ENCODE measurements at places on chromosomes 3 and 15.
A peak's percentile ranks its signal among the peaks of the same experiment; 100 is the strongest.

GRCh38 chr15:44633603-44634002 is 29.9 kb downstream of the SPG11 start:
- DNase-seq = no peak

- DNase-seq = no peak
These were observed 46.9 kb downstream of the NOX5 start for GRCh38 chr15:69061414-69061842.

- no peak for DNase-seq
These were observed 5.5 kb downstream of the TM2D3 start for GRCh38 chr15:101646672-101647071.

DNA sequence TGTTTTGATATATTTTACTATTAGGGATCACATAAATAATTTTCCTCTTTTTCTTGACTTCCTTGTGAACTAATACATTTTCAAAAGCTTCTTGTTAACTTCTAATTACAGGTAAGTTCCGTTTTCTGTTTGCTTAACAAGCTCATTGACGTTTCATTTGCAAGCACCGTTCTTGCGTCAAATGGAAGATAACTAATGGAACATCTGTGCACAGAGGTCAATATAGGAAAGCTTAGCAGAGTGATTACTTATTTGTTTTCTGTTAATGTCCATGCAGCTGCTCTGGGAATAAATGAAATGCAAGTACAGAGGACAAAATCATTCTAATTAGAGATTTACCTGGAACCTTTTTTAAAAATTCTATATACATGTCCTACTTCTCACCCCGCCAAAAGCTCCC is 115.5 kb upstream of the C2CD4B start:
- no peak for DNase-seq

- DNase-seq = no peak
These were observed 46.1 kb downstream of the AMOTL2 start for GRCh38 chr3:134328147-134328591.

- DNase-seq = no peak
These were observed 933 bp upstream of the APEH start for GRCh38 chr3:49673121-49673714.

DNA sequence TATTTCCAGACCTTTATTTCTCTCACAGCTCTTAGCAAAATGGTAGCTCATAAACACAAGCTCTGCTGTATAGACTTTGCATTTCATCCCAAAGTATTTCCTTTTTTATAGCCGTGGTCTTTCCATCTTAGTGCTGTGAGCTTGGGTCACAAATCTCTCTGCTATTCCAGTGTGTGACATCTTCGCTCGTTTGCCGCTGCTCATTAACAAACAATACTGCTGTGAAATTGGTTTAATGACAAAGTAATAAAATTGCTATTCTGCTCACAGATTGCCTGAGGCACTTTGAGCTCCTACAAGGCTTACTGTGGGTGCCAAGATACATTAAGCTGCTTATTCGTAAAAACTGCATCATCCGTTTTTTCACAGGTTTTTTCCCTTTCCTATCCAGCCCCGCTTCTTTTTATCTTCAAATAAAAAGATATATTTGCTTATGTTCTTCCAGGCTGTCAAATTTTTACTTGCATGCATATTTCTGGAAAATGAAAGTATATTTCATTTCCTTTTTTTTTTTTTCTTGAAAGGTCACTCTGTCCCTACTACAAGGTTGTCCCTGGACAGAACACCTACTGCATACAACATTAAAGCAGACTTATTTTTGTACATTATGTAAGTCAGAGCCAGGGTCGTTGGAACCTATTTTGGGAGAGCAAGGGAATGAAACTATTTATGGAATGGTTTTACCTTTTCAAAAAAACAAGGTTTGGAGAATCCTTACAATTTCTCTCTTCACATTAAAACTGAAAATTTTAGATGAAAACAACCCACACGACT is 174.5 kb downstream of the MEIS2 start:
- DNase-seq = peak; percentile 90

DNA sequence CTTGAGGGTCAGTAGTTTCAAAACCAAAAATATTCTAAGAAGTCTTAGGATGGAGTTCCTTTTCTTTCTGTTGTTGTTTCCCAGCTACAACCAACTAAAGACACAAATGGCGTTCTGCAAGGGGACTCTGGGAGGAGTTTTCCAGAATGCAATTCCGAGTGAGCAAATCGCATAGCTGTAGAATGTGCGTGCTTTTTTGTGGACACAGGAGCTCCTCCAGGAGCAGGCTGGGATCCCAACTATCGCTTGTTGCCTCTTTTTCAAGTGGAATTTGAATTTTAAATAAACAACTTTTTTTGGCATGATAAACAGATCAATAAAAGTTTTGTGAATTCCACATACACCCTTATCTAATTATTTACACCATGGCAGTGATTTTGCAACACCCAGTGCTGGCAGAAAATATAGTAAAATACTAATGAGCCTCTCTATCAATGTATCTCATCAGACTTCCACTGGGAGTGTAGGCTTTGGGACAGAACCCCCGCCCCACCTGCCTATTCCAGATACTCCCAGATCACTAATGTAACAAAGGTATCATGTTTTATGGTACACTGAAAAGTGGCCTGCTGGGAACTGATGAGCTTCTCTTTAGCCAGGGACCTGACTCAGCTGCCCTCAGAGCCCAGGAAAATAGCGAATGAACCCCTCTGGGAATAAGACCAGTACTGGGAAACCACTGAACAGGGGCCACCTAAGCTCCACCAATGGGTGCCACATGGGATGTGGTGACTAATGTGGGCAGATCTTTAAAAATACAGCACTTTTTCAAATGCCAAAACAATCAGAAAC is 66.4 kb downstream of the LMCD1 start:
- DNase-seq = no peak

DNA sequence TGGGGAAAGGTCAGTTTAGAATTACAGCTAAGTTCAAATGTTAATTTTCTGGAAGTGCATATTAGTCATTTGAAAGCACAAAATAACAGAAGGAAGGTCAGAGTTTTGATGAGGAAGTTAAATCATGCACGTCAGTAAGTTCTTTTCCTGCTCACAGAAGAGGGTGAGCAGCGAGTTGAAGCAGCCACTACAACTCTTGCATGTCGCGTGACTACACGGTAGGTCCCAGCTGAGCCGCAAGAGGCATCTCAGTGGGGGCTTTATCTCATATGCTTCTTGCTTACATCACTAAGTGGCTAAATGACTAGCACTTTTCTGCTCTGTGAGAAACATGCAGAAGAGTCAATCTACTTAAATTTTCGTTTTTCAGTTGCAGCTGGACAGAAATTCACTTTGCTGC is 21.3 kb upstream of the SEC62 start:
- DNase-seq = no peak

- DNase-seq = no peak
These were observed 132.2 kb downstream of the TMCO5A start for GRCh38 chr15:38066612-38067011.

DNA sequence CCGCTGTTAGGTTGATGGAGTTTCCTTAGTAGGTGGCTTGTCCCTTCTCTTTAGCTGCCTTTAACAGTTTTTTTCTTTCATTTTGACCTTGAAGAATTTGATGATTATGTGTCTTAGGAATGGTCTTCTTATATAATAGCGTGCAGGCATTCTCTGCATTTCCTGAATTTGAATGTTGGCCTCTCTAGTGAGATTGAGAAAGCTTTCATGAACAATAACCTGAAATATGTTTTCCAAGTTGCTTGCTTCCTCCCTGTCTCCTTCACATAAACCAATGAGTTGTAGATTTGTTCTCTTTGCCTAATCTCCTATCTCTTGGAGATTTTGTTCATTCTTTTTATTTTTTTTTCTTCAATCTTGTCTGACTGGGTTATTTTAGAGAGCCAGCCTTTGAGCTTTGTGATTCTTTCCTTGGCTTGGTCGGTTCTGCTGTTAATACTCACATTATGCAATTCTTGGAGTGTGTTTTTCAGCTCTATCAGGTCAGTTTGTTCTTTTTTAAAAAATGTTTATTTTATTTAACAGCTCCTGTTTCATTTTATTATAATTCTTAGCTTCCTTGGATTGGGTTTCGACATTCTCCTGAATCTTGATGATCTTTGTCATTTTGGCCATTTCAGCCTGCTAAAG is 627.9 kb downstream of the SI start:
- DNase-seq = no peak

DNA sequence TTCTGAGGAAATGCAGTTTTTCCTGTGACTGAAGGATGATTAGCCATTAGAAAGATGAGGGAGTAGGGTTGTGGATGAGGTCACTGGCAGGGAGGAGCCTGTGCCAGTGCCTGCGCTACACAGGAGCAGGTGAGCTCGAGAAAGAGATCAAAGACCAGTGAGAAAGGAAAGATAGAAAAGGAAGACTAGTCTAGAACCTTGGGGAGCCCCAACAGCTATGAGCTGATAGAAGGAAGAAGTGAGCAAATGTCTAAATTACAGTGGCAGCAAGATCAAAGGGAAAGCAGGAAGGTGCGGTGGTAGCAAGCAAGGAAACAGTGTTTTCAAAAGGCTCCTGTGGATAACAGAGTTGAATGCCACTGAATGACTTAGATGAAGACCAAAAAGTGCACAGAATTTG is 39.6 kb downstream of the LNP1 start:
- DNase-seq = no peak

- no peak for DNase-seq
These were observed 54.4 kb downstream of the PGPEP1L start for GRCh38 chr15:98953000-98953787.

DNA sequence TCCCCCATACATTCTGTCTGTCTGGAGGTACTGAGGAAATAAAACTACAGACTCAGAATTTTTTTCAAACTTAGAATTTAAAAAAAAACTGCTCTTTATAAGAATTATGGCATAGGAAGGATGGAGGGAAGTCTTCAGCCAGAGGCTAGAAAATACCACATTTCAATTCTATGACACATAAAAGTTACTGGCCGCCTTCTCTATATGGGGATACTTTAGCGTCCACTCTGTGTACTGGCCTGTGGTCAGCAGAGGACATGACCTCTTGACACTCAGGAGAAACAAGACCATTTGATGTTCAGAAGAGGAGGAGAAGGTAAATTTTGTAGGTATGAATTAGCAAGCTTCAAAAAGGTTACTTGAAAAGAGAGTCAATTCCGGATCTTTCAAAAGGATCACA is 417.4 kb downstream of the MFSD1 start:
- no peak for DNase-seq

GRCh38 chr3:53570709-53571108 is 76.3 kb downstream of the CACNA1D start:
- DNase-seq = no peak

DNA sequence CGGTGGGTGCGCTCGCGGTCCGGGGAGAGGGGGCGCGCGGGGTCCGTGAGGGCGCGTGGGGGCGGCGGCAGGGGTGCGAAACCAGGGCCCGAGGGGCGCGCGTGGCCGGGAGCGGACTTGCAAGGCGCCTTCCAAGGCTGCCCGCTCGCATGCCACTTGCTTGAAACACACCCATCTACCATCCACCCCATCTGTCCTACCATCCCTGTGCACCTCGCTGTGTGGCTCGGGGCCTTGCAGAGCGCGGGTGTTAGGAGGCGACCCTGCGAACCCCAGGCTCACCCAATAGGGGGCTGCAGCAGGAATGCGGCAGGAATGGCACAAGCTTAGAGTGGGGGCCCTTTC is 240 bp downstream of the CFAP100 start:
- no peak for DNase-seq

GRCh38 chr15:68957696-68958095 is 27.4 kb downstream of the SPESP1 start:
- no peak for DNase-seq

- no peak for DNase-seq
These were observed 494.1 kb upstream of the DPPA4 start for GRCh38 chr3:109831403-109831802.

DNA sequence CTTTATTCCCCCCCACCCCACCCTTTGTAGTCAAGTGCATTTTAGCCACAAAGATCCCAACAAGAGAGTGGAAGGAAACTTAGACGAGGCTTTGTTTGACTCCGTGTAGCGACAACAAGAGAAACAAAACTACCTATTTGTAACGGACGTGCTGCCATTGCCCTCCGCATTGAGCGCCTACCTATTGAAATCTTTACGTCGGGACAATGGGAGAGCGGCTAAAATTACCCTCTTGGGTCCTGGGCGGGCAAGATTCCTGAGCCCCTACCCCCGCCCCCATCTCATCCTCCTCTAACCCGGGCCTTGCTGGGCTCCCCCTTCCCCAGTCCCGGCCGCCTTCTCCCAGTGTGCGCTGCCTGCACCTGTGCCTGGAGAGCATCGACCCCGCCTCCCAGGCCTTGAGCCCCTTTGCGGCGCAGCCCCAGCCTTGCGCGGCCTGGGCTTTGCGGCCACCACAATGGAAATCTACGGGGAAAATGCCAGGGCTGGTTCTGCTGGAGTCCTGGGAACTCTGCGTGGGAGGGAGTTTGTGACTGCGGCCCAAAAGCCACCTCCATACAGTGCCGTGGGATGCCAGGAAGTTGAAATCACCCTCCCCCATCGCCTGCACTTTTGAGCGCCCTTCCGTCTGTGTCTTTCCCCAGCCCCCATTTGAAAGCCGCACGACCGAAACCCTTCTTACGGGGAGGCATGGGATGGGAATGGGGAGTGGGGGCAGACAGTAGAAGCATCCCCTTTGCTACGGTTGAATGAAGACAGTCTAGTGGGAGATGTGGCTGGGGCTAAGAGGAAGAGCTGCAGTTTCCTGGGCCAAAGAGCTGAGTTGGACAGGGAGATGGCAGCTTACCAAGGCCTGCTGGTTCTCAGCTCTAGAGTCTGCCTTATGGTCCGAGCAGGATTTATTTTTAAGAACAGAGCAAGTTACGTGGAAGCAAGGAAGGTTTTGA is 1.1 kb upstream of the SOX2 start:
- DNase-seq = peak; percentile 80
